GM12891 (cell line): ENCODE measurements at places on chromosomes 16 and 17.

- DNase-seq, result no peak
These were observed 68.0 kb downstream of the ZFHX3 start for GRCh38 chr16:72979974-72980373.

- no peak for DNase-seq
These were observed 84.3 kb downstream of the TNFRSF13B start for GRCh38 chr17:16887523-16888095.

DNA sequence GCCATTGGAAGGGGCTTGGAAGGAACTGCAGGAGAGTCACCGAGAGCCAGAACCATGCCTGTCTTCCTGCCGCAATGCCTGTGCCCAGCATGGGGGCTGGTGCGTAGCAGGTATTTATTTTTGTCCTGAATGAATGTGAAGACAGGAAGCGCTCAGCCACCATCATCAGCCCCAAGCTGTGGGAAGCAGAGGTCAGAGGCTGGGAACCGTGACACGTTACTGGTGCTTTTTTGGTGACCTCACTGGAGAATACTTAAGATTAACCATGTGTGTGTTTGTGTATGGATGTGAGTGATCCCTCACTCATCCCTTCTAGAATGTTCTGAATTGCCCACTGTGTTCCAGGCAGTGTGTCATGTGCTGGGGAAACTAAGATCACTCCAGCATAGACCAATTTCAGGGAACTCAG, 343.8 kb downstream of the SNX29 start:
- DNase-seq, result no peak

GRCh38 chr17:32757963-32758362, 119.0 kb downstream of the MYO1D start:
- DNase-seq, result no peak

DNA sequence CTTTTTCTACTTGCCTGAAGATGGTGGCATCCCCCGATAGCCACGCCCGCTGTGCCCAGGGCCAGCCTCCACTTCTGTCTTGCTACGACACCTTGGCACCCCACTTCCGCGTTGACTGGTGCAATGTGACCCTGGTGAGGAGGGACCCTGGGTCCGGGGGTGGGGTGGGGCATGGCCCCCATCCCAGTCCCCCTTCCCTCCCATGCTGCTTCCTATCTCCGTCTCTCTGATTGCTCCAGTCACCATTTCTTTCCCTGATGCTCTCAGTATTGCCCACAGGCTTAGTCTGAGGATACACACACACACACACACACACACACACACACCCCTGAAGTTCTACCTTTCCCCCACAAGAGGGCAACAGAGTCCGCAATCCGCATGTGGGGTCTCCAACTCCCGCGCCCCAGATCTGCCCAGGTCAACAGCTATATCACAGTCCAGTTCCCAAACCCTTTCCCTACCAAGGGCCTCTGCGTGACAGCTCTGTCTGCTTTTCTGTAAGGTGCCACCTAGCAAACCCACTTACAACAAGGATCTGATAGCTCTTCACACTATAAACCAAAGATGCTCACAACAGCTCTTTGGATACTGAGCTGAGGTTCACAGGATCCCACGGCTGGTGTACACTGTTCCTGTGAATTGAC, 3.4 kb downstream of the SGCA start:
- no peak for DNase-seq
